ENCODE measurements at places on chromosomes 1 and 21.

- DNase-seq, result no peak
Observed at GRCh38 chr1:223176437-223176836, 33.4 kb upstream of the TLR5 start.

DNA sequence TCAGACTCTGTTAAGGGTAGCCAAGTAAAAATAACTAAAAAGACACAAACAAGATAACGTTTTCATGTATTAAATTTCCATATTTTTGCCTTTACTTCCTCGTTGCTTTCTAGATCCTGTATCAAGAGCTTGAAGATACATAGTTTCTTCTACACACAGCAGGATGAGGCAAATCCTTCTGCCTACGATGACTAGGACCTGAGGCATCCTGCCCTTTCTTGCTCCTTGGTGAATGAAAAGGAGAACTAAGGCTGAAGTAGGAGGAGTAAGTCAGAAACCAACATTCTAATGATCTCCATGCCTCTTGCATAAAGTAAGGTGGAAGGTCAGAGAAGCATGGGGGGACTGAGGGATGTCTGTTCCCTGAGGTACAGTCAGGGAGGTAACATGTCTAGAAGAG is 102.6 kb downstream of the GPATCH2 start:
- DNase-seq, result no peak

DNA sequence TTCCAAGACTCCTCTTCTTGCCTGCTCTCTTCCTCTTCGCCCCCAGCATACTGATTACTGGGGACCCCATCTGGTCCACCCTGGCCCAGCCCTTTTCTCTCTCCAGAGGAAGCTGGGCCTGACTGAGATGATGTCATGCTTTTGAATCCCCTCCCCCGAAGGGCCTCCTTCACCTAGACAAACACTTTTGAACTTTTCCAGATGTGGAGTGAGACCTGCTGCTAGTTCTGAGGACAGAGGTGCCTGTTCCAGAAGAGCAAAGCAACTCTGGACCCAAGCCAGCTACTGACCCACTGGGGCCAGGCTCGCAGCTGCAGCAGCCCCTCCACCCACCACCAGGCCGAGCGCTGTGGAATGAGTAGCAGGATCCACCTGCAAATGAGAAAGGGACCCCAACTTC is 8.4 kb downstream of the CD34 start:
- DNase-seq, result no peak

DNA sequence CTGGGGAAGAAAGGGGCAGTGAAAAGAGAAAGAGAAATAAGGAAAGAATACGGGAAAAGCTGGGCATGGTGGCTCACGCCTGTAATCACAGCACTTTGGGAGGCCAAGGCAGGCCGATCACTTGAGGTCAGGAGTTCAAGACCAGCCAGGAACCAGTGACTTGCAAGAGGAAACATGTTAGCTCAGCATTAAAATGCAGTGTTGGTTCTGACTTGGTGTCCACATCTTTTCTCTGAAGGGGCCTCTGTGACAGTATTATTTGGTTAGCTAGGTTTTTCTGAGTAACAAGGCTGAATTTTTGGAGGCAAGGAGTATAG is 26.8 kb downstream of the IER5 start:
- no peak for DNase-seq

GRCh38 chr1:6503884-6504602 is 12.6 kb upstream of the PLEKHG5 start:
- no peak for DNase-seq

GRCh38 chr1:202002507-202002906 is 7.9 kb upstream of the ELF3 start:
- DNase-seq, result no peak

DNA sequence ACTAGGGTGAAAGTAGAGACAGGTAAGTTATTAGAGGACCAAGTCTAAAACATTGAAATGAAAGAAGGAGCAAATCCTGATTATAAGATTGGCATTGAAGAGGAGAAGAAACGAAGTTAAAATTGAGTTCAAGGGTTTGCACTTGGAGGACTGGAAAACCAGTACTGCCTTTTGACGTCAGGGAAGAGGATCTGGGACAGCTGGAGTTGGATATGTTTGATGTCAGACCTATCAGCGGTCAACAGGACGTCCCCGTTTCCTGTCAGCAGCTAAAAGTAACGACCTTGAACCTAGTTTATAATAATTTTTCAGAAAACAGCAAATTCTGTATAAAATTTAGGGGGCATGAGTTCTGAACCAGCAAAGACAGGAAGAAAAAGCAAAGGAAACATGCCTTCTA is 1.2 kb upstream of the NID1 start:
- DNase-seq, result no peak

- no peak for DNase-seq
Observed at GRCh38 chr1:71557138-71557537, 476.3 kb upstream of the ZRANB2 start.

DNA sequence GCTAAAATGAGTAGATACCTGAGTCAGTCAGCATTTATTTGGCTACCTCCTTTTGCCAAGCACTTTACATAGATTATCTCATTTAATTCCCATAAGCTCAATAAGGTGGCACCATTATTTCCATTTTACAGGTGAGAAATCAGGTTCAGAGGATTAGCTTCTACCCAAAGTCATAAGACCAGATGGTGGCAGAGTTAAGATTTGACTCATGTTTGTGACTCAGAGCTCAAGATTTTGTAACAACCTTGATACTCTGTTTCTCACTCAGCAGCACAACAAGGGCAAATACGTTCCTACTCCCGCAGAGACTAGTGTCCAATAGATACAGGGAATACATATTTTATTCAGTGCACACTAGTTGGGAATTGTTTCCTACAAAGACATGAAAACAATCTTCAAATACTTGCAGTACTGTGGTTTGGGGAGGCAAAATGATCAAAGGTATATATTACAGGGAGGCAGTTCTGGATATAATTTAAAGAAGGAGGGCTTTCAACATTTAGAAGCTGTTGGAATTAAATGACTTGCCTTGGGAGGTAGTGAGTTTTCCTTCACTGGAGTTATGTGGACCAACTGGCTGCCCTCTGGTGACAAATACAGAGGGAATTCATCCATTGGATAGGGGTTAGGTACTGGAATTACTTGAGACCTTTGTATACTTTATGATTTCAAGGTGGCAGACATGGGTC is 3.6 kb downstream of the LEPR start:
- DNase-seq, result no peak

DNA sequence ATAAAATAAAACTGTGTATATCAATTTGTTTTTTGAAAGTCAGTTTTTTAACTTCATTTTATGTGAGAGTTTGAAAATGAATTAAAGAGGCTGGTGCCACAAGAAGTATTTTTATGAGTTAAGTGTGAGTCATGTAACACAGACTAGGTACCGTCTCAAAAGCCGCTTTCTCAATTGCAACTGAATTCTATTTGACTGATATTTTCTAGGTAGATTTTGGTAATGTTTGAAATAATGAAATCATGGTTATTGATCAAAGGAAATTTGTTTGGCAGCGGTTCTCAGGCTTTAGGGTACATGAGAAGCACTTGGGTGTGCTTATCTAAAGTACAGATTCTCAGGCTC is 4.6 kb downstream of the SNX27 start:
- no peak for DNase-seq

DNA sequence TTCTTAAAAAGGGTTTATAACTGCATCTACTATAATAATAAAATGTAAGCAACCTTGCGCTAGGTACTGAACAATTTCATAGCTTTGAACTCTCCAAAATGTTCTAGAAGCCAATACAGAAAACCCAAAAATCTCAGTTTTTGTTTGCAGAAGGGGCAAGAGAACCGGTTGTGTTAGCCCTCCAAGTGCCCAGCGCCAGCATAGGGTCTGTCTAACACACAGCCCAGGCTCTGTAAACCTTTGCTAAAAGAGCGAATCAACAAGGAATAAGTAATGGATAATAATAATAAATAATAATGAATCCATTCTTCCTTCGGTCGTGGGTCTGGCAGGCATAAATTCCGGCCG is 333 bp upstream of the CHAF1B start:
- no peak for DNase-seq

GRCh38 chr1:27632387-27633297 is 2.3 kb downstream of the FGR start:
- no peak for DNase-seq

- DNase-seq, result no peak
Observed at GRCh38 chr21:45381036-45381787, 23.8 kb upstream of the COL18A1 start.

- DNase-seq, result no peak
Observed at GRCh38 chr1:244436336-244437085, 15.2 kb downstream of the ADSS2 start.

DNA sequence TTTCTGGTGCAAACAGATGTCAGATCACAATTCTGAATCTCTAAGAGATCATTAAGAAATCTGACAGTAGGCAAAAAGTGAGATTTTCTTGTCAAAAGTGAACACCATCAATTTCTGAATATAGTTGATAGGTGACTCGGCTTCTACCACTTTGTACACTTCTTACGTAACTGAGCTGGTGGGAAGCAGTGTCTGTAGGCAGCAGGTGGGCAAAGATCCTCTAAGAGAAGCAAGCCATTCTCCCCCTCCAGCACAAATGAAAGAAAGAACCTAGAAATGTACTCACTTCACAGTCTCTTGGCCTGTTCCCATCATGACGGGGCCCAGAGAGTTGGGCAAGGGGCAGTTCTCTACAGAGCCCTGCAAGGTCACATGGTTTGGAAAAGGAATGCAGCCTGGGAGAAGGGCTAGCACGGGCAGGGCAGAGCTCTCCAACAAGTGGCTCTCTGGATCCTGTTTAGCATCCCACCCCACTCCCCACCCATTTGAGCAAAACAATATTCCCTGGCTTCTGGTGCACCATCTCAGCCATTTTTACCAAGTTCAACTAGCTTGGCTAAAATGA is 412.6 kb downstream of the LTN1 start:
- no peak for DNase-seq

DNA sequence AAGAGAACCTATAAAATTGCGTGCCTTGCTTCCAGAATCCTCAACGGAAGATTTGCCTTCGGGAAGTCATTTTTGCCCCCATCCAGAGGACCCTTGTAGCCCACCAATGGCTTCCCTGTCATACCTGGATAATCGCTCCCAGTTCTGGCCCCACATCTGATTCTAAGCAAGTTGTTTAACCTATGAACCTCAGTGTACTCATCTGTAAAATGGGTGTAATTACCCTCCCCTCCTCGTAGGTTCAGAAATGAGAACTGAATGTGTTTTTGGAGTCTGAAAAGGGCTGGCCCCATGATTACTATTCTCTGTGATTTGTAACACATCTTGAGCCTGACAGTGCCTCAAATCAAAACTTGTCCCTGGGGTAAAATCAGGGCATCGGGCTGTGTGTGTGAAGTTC is 81.6 kb upstream of the TMEM51 start:
- no peak for DNase-seq

GRCh38 chr1:210587566-210587965 is 258.9 kb downstream of the HHAT start:
- no peak for DNase-seq

DNA sequence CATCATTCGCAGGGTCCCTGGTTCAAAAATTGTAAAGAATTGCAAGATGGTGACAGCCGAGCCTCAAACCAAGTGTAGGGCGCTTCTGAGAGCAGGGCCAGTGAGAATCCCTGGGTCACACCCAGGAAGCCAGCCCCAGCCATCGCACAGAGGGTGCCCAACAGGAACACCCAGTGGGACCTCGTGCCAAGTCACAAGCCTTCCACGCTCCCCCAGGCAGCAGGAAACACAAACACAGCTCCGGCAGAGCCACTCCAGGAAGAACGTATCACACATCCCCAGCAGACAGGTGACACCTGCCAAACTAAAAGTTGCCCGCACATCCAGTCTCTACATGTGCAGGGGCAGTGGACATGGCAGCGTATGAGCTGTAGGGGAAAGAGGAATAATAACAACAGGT is 20.2 kb downstream of the DHRS3 start:
- DNase-seq, result no peak

DNA sequence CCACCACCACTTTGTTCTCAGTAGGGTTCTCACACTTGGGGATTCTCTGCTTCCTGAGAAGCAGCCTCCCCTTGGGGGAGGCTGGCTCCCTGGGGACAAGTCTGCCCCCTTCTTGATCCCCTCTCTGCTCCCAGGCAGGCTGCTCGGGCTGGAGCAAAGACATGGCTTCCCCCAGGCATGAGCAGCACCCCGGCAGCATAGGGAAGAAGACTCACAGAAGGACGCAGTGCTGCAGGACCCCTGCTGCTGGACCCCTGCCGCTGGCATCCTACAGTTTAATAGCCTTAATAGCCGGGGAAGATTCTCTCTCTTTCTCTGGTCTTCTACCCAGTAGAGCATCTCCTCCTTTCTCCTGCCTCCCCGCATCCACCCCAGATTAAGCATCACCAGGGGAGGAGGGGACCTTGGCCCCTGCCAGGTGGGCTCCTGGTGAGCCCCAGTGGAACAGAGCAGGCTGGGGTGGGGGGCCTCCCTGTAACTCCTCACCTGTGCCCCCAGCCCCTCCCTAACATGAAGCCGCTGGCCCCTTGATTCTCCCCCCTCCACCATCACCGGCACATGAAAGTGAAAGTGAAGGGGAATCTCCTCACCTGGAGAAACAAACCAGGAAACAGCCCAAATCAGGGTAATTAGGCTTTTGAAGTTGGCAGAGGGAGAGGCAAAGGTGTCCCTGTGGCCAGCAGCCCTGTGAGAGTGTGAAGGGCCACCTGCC is 2.5 kb downstream of the WNT3A start:
- DNase-seq, result no peak

DNA sequence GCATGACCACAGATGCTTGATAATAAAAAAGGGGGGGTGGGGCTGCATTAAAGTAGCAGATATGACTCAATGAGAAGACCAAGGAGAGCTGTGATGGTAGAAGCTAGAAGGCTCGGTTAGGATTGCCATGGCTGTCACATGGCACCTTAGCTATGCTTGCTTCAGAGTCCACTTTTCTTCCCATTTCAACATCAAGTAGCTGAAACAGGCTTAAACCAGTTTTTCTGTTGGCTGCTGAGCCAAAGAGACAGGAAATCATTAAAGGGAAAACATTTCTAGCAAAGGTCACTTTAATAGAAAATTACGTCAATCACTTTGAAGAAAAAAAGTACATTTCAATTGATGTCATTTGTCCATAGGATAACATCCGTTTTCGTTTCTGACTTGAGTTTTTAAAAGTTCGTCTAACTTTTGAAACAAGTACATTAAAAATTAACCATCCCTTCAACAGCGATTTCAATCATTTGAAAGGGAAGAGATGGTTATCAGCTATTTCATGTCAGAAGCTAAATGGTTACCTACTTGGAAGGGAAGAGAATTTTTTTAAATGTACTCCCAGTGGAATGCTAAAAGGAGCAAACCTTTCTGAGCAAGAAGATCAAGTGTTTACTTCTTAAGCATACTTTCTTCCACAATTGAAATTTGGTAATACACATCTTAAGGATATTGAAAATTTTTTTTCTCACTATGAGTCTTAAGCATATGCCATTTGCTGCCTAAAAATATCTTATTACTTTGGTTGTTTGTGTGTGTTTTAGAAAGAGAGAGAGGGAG is 488.1 kb upstream of the PRMT6 start:
- no peak for DNase-seq

- DNase-seq, result no peak
Observed at GRCh38 chr1:27444632-27445031, 45.3 kb downstream of the WASF2 start.
